ENCODE measurements at places on chromosomes 3 and 15.
A peak's percentile ranks its signal among the peaks of the same experiment; 100 is the strongest.

DNA sequence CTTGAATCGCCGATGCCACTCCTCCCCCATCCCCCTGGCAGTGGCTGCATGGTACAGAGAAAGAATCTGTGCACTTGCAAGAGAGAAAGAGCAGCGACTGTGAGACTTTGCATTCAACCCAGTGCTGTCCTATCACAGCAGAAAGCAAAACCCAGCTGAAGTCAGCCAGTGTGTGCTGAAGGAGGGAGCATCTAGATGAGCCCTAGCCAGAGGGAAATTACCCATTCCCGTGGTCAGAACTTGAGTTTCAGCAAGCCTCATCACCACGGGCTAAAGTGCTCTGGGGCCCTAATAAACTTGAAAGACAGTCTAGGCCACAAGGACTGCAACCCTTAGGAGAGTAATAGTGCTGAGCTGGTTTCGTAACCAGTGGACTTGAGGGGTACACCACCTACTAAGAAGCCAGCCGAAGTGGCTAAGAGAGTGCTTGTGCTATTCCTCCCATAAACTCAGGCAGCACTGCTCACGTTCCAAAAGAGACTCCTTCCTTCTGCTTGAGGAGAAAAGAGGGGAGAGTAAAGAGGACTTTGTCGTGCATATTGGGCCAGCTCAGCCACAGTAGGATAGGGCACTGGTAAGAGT lies 15.2 kb upstream of the PIK3R4 start:
- no peak for DNase-seq

DNA sequence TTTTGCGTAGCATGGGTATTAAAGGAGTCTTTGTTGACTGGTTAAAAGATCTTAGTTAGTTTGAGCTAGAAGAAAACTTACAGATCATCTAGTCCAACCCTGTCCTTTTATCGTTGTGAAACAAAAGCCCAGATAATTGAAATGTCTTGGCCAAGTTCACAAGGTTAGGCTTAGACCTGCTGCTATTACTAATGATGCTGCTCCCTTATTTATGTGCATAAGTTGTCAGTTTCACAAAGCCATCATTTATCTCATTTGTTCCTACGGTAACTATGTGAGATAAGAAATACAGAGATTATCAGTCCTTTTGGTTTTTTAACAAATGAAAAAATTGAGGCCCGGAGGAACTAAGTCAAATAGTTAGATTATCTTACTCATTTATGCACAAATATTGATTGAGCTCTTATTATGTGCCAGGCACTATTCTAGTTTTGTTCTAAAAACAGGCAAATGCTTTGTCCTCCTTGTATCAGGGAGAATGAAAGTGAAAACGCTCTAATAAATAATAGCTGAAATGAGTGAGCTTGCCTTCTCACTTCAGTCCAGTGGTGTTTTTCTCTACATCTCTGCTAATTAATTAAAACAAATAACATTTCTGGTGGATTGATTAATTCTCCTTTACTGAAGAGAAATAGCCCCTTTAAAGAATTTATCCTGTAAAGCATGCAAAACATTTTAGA lies 49.1 kb upstream of the TPRG1 start:
- peak; percentile 16 for DNase-seq

GRCh38 chr15:63896336-63897115 lies 62.8 kb upstream of the HERC1 start:
- peak; percentile 50 for DNase-seq

DNA sequence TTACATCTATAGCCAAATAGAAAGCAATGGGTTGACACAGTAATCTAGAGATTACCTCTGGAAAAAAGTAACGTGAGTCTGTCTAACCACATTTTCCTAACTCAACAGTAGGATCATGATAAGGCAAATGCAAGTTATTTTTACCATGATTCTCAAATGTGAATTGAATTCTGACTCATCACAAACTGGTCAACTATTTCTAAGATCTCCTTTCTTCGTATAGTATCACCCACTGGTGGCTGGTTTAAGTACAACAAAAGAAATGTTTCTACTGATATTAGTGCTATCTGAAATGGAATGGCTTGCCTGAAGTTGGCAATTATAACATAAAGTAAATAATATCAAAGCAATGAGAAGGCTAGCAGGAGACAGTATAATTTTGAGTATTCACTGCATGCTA lies 102.2 kb downstream of the ABI3BP start:
- DNase-seq = no peak

Data from CD4-positive, alpha-beta T cell treated with Interleukin-1 beta for 1 hour (primary cell).